Stimulated activated CD8-positive, alpha-beta memory T cell treated with anti-CD3 and anti-CD28 coated beads, Interleukin-2, amount 100 ng/mL, for 1 hour (primary cell): ENCODE measurements at places on chromosomes 7 and 10.

- peak; percentile 14 for DNase-seq
Measured at GRCh38 chr7:151117565-151117964, 31.3 kb downstream of the AGAP3 start.

- DNase-seq: no peak
Measured at GRCh38 chr10:112631501-112632400, 184.7 kb downstream of the VTI1A start.

- DNase-seq: no peak
Measured at GRCh38 chr10:99733366-99733765, 1.3 kb downstream of the CUTC start.

DNA sequence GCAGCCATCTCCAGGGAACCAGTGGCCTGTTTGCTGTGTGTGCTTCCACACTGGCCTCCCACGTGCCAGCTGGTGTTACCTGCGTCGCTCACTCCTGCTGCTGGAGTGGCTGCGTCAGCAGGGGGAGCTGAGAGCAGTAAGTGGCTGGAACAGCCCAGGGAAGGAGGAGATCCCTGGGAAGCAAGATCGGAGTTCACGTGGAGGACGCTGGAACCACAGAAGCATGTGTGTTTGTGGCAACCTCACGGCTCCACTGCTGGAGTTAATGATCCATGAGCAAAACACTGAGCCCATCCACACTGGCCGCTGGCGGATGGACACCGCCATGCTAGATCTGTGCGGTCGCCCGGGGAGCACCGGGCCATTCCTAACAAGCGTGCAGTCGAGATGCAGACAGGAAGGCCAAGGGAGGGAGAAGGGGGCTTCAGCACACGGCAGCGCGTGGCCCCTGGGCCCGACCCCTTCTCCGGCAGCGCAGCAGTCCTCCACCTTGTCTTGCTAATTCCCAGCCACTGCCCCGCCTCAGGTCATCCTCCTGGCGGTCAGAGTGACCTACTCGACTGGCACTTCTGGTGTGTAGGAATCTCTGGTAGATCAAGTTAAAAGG, 68.5 kb upstream of the EEPD1 start:
- DNase-seq: no peak

GRCh38 chr10:77611221-77611620, 26.4 kb downstream of the KCNMA1 start:
- DNase-seq: no peak
